Aorta (tissue), 5 donors: ENCODE measurements at places on chromosomes 6 and 20.

DNA sequence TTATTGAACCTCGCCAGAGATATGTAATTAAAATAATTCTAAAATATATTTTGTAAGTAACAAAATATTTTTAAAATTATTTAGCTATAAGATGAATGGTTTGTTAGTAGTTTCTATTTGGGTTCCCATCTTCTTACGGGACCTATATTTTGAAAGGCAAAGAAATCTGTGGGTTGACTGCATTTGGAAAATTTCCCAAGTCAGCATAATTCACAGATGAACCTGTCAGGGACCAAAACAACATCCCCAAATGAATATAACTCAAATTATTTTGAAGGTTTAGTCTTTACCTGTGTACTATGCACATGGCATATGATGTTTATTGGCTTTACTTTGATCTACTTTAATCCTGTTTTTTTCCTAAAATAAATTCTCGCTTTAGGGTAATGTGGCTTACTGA is 607.4 kb upstream of the JAG1 start:
- no peak for DNase-seq
- H3K27me3 ChIP-seq = no peaks in the 10 kb centered on the region
- H3K4me3 ChIP-seq = no peak overlapping the region
- no peaks in the 10 kb centered on the region for H3K4me1 ChIP-seq
- H3K36me3 ChIP-seq = no peaks in the 10 kb centered on the region

- no peaks in the 10 kb centered on the region for H3K36me3 ChIP-seq
- no peak for DNase-seq
- no peaks in the 10 kb centered on the region for H3K27me3 ChIP-seq
- H3K4me3 ChIP-seq = peak overlapping the region; percentile 93
Measured at GRCh38 chr6:11092668-11093375, 812 bp upstream of the SMIM13 start.

- no peak overlapping the region for H3K4me3 ChIP-seq
- no peaks in the 10 kb centered on the region for H3K4me1 ChIP-seq
- peak overlapping the region; percentile 25 for H3K27ac ChIP-seq
Measured at GRCh38 chr6:138869398-138869797, 73.5 kb downstream of the ECT2L start.

GRCh38 chr20:21522481-21523280 is 8.8 kb upstream of the NKX2-2 start:
- DNase-seq = no peak
- H3K4me1 ChIP-seq = no peaks in the 10 kb centered on the region
- no peak overlapping the region for H3K27ac ChIP-seq
- no peaks in the 10 kb centered on the region for H3K27me3 ChIP-seq
- H3K4me3 ChIP-seq = no peak overlapping the region
- no peaks in the 10 kb centered on the region for H3K36me3 ChIP-seq

GRCh38 chr6:22556266-22556665 is 13.1 kb upstream of the HDGFL1 start:
- H3K4me1 ChIP-seq = peaks cover 3% of the 10 kb centered on the region
- H3K27ac ChIP-seq = no peak overlapping the region
- no peak overlapping the region for H3K4me3 ChIP-seq
- no peaks in the 10 kb centered on the region for H3K27me3 ChIP-seq
- no peaks in the 10 kb centered on the region for H3K36me3 ChIP-seq
